ENCODE measurements at places on chromosomes 12 and 14.

DNA sequence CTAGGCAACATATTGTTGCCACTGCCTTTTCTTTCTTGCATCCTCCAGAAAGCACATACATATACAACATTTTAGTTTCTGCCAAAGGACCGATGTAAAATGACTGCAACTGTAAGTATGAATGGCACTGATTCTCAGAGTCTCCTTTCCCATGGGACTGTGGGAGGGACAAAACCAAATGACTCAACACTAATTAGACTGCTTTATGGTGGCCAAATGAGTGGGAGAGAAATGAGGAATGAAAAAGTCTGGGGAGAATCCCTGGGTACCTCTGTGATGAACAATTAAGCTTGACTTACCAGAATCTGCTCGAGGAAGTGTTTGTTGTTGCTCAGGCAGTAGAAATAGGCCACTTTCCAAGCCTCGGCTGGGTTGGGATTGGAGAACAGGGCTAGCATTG lies 10.1 kb downstream of the ZFYVE26 start:
- no peaks in the 10 kb centered on the region for H3K36me3 ChIP-seq
- H3K27me3 ChIP-seq = no peaks in the 10 kb centered on the region
- no peaks in the 10 kb centered on the region for H3K4me1 ChIP-seq
- no peak overlapping the region for H3K4me3 ChIP-seq
- no peak overlapping the region for H3K27ac ChIP-seq

DNA sequence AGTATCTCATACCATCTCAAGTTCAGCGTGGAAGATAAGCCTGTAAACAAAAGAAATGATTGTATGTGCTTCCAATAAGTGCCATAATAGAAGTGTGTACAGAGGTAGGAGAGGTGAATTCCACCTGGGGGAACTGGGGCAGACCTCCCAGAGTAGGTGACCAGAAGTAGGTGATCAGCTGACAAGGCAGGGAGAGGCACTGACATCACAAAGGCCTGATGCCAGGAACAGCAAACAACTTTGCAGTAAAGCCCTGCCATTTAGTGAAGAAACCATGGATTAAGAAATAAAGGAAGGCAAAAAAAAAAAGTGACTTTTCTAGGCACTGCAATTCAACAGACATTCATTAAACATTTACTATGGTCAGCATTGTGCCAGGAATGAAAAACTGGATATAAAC lies 31.1 kb downstream of the NR1H4 start:
- H3K4me3 ChIP-seq = no peak overlapping the region
- no peaks in the 10 kb centered on the region for H3K4me1 ChIP-seq
- H3K27me3 ChIP-seq = no peaks in the 10 kb centered on the region

DNA sequence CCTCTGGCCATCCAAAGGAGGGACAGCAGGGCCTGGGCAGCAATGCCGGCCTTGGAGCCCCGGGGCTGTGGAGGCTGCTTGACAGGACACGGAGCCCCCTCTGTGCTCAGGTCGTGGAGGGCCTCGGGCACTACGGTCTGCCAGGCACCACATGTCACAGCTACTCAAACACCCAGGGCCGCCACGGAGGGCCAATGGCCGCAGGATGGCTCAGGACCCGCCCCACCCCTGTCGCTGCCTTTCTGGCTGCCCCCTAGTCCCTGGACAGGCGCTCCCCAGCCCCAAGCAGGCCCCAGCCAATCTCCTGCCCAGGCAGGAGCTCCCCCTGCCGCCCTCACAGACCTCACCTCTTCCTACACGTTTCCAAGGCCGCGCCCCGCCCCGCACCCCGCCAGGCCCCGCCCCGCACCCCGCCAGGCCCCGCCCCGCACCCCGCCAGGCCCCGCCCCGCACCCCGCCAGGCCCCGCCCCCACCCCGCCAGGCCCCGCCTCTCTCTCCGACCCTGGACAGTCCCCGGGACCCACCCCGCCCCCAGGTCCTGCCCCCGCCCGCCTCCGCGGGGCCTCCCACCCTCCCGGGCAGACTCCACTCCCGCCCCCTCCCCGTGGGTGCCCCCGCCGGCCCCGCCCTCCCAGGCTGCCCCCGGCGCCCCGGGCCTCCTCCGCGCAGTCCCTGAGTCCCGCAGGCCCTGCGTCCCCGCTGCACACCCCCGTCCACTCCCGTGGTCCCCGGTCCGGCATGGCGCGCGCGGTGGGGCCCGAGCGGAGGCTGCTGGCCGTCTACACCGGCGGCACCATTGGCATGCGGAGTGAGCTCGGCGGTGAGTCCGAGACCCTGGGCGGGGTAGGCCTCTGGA lies at the start of gene ASPG:
TSS of gene ASPG (plus strand) at position 669 of the 857 bp plus-strand sequence. CDS start at position 740, 71 bp downstream.
- peaks cover 35% of the 10 kb centered on the region for H3K27me3 ChIP-seq
- DNase-seq = no peak
- H3K4me3 ChIP-seq = no peak within 1 kb of the TSS
- H3K27ac ChIP-seq = no peak within 1 kb of the TSS

- no peaks in the 10 kb centered on the region for H3K27me3 ChIP-seq
- H3K27ac ChIP-seq = peak within 1 kb of the TSS; percentile 98
- H3K4me3 ChIP-seq = peak within 1 kb of the TSS; percentile 51
- H3K36me3 ChIP-seq = no peaks in the 10 kb centered on the region
- DNase-seq = peak; percentile 91
These were observed at the start of gene MAP1LC3B2 for GRCh38 chr12:116559162-116559935. MAP1LC3B2 (plus strand) TSS chr12:116559381; CDS start chr12:116575943, 16,562 bp downstream.

DNA sequence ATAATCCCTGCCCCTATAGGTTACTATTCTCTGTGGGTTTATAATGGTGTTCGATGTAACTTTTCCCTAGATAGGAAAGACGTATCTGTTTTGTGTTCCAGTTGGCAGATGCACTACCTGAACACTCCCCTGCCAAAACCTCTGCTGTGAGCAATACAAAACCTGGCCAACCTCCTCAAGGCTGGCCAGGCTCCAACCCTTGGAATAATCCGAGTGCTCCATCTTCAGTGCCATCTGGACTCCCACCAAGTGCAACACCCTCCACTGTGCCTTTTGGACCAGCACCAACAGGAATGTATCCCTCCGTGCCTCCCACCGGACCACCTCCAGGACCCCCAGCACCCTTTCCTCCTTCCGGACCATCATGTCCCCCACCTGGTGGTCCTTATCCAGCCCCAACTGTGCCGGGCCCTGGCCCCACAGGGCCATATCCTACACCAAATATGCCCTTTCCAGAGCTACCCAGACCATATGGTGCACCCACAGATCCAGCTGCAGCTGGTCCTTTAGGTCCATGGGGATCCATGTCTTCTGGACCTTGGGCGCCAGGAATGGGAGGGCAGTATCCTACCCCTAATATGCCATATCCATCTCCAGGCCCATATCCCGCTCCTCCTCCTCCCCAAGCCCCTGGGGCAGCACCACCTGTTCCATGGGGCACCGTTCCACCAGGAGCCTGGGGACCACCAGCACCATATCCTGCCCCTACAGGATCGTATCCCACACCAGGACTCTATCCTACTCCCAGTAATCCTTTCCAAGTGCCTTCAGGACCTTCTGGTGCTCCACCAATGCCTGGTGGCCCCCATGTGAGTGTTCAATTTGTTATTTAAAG lies 11.3 kb downstream of the MAPK1IP1L start:
- H3K27ac ChIP-seq = no peak overlapping the region
- no peaks in the 10 kb centered on the region for H3K36me3 ChIP-seq
- no peak for DNase-seq
- H3K27me3 ChIP-seq = no peaks in the 10 kb centered on the region

DNA sequence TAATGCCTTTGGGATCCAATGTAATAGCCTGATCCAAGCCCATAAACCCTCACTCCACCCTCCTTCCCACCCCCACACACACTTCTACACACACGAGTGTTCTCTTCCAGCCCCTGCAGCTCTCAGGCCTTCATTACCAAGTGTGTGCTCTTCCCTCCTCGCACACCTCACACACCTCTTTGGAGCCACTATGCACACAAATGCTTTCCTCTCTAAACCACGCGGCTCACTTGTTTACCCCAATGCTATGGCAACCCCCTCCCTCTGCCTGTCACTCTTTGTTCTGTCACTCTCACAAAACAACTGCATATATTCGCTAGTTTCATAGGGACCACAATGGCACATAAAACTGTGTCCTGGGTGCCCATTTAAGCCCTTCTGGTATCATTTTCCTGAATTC lies 35.1 kb downstream of the PPP2R5E start:
- H3K27ac ChIP-seq = no peak overlapping the region
- H3K4me3 ChIP-seq = no peak overlapping the region
- no peak for DNase-seq
- no peaks in the 10 kb centered on the region for H3K4me1 ChIP-seq
- no peaks in the 10 kb centered on the region for H3K27me3 ChIP-seq

DNA sequence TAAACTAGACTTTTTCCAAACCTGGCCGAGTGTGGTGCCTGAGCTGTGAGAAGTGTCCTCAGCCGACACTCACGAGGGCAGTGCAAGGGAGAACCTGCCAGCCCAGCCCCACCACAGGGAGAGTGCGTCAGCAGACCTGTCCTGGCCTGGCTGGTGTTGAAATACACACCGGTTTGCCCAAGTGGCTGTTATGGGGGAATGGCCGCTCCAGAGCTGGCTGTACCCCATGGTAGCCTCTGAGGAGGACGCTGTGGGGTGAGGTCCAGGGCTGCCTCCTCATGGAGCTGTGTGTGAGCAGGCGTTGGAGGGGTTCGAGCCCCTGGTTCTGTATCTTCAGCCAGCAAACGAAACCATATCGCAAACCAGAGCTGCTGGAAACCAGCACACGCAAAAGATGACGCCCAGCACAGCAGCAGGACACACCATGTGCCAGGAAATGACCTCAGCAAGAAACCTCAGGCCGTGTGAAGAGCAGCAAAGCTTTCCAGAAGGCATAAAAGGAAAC lies 9.4 kb downstream of the ANKRD9 start:
- no peak for DNase-seq
- H3K4me3 ChIP-seq = no peak overlapping the region
- no peaks in the 10 kb centered on the region for H3K36me3 ChIP-seq
- no peaks in the 10 kb centered on the region for H3K4me1 ChIP-seq
- no peaks in the 10 kb centered on the region for H3K27me3 ChIP-seq

GRCh38 chr12:97452230-97452629 lies 10.4 kb upstream of the RMST start:
- H3K27ac ChIP-seq = peak overlapping the region; percentile 58
- DNase-seq = peak; percentile 21
- H3K36me3 ChIP-seq = no peaks in the 10 kb centered on the region
- peak overlapping the region; percentile 45 for H3K4me3 ChIP-seq
- H3K27me3 ChIP-seq = no peaks in the 10 kb centered on the region

- peaks cover 16% of the 10 kb centered on the region for H3K4me1 ChIP-seq
- no peak overlapping the region for H3K27ac ChIP-seq
- no peaks in the 10 kb centered on the region for H3K27me3 ChIP-seq
These were observed 36.0 kb downstream of the FMNL3 start for GRCh38 chr12:49671031-49671765.

GRCh38 chr12:28569698-28570411 lies 379.6 kb downstream of the CCDC91 start:
- no peak overlapping the region for H3K4me3 ChIP-seq
- no peaks in the 10 kb centered on the region for H3K36me3 ChIP-seq
- H3K27ac ChIP-seq = no peak overlapping the region
- no peaks in the 10 kb centered on the region for H3K27me3 ChIP-seq

GRCh38 chr12:82326905-82327503 lies 31.2 kb downstream of the CCDC59 start:
- peak; percentile 23 for DNase-seq
- no peaks in the 10 kb centered on the region for H3K27me3 ChIP-seq
- H3K27ac ChIP-seq = no peak overlapping the region
- H3K36me3 ChIP-seq = no peaks in the 10 kb centered on the region
- no peak overlapping the region for H3K4me3 ChIP-seq
- H3K4me1 ChIP-seq = peaks cover 5% of the 10 kb centered on the region

DNA sequence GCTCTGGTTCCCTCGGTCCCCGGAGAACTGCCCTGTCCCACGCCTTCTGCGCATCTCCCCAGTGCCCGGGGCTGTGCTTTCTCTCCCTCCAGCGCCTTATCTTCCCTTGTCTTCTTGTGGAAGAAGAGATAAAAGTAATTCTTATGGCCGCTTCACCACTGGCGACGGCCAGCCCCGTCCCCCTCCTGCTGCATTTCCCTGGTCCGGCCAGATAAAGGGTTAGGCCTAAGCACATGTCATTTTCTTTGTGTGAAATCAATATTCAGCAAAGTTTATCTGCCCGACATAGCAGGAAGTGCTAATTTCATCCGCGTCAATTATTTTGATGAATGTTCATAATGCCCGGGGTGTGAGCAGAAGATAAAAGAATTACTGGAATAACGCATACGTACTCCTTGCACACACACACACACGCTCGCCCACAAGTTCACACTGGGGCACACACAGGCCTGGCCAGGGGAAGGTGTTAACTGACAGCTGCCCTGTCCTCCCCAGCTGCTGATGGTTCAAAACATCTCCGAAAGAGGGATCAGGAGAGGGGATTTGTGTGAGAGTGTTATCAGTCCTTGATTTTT lies 177.7 kb upstream of the LHX5 start:
- H3K4me1 ChIP-seq = no peaks in the 10 kb centered on the region
- DNase-seq = no peak
- H3K27ac ChIP-seq = no peak overlapping the region
- H3K36me3 ChIP-seq = no peaks in the 10 kb centered on the region
- H3K27me3 ChIP-seq = no peaks in the 10 kb centered on the region

GRCh38 chr14:71290301-71290700 lies 383.0 kb downstream of the PCNX1 start:
- H3K4me3 ChIP-seq = no peak overlapping the region
- no peaks in the 10 kb centered on the region for H3K36me3 ChIP-seq

DNA sequence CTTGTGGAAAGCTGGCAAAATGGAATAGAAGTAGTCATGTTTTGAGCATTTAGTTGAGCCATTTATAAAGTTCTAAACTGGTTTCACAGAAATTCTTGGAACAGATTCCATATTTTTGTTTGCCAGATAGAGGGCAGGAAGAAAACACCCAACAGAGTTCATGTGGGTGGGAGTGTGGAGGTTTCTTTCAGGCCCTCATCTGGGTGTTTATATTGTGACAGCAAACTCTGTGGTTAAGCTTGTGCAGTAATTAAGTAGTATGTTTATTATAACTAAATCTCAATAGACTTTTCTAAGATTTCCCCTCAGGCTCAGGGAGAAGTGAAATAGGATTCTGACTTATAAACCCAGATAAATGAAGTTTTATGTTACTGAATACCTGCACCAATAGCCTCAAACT lies 57.4 kb downstream of the SPPL3 start:
- H3K4me3 ChIP-seq = no peak overlapping the region
- no peaks in the 10 kb centered on the region for H3K36me3 ChIP-seq
- no peak for DNase-seq
- H3K4me1 ChIP-seq = peaks cover 59% of the 10 kb centered on the region
- H3K27me3 ChIP-seq = no peaks in the 10 kb centered on the region

GRCh38 chr12:57031138-57031725 lies 14.9 kb upstream of the TAC3 start:
- no peaks in the 10 kb centered on the region for H3K4me1 ChIP-seq
- DNase-seq = peak; percentile 43
- H3K36me3 ChIP-seq = no peaks in the 10 kb centered on the region
- H3K27me3 ChIP-seq = no peaks in the 10 kb centered on the region

GRCh38 chr12:57845478-57846284 lies 848 bp downstream of the CTDSP2 start:
- H3K36me3 ChIP-seq = no peaks in the 10 kb centered on the region
- H3K4me3 ChIP-seq = peak overlapping the region; percentile 99
- H3K4me1 ChIP-seq = peaks cover 36% of the 10 kb centered on the region
- no peaks in the 10 kb centered on the region for H3K27me3 ChIP-seq
- DNase-seq = peak; percentile 62

DNA sequence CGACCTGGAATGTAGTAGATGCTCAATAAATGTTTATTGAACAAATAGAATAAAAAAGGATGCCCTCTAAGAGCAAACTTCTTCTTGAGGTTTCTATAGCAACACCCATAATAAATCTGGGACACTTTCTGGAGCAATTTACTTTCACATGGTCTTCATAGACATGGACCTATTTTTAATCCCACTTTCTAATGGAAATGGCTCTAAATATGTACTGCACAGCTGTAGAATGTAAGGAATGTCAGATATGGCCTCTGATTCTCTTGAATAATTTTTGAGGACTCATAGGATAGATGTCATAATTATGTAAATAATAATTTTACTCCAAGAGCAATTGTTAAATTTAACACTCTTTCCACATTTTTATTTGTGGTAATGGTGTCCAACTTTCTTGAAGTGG lies 133.5 kb upstream of the DAAM1 start:
- no peak for DNase-seq
- no peaks in the 10 kb centered on the region for H3K27me3 ChIP-seq
- no peak overlapping the region for H3K4me3 ChIP-seq

Data from MM.1S (cell line).